ENCODE measurements at places on chromosomes 7 and 10.
A peak's percentile ranks its signal among the peaks of the same experiment; 100 is the strongest.

DNA sequence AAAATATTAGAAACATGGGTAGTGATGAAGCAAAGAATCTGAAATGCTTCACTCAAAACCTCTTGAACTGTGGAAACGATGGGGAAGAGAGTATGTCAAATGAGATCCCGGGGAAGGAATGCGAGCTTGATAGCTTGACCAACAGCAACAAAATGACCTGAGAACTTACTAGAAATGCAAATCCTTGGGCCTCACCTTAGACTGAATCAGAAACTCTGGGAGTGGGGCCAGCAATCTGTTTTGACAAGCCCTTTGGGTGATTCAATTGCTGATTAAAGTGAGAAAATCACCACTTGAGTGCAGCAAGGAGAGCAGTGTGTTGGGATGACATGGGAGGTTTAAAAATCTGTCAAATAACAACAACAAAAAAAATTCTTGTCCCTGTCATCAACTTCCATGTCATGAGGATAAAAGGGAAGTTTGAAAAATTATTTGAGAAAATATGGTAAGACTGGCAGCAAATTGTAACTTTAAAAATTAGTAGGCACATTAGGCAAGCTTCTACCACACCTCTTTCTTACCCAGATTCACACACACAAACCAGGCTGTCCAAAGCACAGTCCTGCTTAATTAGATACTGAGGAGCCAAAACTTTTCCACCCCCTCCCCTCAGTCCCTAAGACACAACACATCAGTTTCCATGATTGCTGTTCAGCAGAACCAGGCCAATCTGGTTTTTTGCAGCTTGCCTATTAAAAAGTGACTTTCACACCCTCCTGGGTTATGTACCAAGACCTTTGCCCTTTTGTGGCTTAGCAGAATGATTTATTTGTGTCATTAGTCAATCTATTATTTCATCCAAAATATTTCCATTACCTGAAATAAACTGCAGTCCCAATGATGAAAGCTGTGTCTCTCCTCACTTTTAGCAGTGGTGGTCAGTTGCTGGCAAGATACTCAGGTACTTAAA lies 15.6 kb downstream of the CALCR start:
- H3K27me3 ChIP-seq: peaks cover 6% of the 10 kb centered on the region
- no peak overlapping the region for H3K4me3 ChIP-seq
- no peak for DNase-seq
- no peaks in the 10 kb centered on the region for H3K36me3 ChIP-seq
- H3K4me1 ChIP-seq: no peaks in the 10 kb centered on the region
- H3K27ac ChIP-seq: no peak overlapping the region

DNA sequence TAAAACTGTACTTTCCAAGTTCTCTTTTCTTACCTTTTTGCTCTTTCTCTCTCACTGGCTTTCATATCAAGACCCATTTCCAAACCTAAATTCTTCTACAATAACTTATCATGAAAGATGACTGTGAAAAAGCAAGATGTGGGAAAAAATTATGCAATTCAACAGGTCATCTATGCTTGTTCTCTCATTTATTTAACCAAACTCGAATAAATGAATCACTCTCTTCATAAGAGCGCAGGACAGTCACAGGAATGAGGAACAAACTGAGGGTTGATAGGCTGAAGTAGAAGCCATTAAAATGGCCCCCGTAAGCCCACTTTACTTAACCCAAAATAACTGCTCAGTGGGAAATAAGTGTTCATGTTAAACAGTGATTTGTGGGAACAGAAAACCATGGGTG lies 1289.7 kb upstream of the SORCS1 start:
- no peaks in the 10 kb centered on the region for H3K4me1 ChIP-seq
- H3K27me3 ChIP-seq: no peaks in the 10 kb centered on the region
- no peak for DNase-seq
- no peak overlapping the region for H3K27ac ChIP-seq
- H3K4me3 ChIP-seq: no peak overlapping the region
- no peaks in the 10 kb centered on the region for H3K36me3 ChIP-seq

DNA sequence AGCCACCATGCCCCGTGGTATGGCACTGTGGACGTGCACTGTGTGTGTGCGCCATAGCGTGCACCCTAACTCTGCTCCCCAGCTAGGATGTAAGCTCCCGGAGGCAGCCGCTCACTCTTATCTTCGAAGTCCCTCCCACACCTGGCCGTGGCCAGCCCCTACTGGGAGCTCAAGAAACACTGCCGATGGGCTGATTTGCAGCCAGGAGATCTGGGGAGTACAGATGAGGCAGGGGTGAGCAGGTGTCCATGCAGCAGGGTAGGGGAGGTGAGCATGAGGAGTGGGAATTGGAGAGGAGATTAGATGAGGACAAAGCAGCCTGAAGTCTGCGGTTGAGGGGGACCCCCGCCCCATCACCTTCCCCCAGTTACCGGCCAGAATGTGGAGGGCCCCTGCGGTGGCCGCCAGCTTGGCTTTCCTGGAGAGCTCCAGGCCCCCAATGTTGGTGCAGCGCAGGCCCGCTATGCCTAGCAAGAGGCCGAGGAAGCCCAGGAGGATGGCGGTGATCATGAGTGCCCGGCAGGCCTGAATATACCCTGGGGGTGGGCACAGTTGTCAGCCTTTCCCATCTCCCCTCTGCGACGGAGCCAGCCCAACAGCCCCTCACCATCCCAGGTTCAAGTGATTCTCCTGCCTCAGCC lies 3.6 kb downstream of the CLDN15 start:
- H3K36me3 ChIP-seq: no peaks in the 10 kb centered on the region
- H3K4me3 ChIP-seq: no peak overlapping the region
- H3K4me1 ChIP-seq: peaks cover 9% of the 10 kb centered on the region
- no peak for DNase-seq

- H3K4me3 ChIP-seq: no peak overlapping the region
- no peak overlapping the region for H3K27ac ChIP-seq
- DNase-seq: no peak
- peaks cover 5% of the 10 kb centered on the region for H3K27me3 ChIP-seq
- H3K4me1 ChIP-seq: no peaks in the 10 kb centered on the region
Observed at GRCh38 chr7:39094731-39095130, 117.0 kb downstream of the POU6F2 start.

GRCh38 chr7:7414791-7415603 lies 120.7 kb downstream of the COL28A1 start:
- no peaks in the 10 kb centered on the region for H3K36me3 ChIP-seq
- peaks cover 11% of the 10 kb centered on the region for H3K4me1 ChIP-seq
- DNase-seq: no peak
- H3K4me3 ChIP-seq: no peak overlapping the region

DNA sequence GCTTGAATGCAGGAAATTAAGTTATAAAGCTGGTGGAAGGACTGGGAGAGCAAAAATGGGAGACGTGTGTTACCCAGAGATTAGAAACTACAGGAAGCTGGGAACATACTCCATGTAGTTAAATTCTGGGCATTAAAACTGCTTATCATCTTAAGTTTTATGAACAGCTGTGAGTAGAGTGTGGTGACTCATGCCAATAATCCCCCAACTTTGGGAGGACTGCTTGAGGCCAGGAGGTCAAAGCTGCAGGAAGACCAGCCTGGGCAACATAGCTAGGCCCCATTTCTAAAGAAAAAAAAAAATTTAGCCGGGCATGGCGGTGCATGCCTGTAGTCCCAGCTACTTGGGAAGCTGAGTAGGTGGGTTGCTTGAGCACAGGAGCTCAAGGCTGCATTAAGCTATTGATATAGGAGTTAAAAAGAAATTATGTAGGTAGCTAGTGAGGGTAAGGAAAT lies 56.2 kb upstream of the SEPHS1 start:
- no peaks in the 10 kb centered on the region for H3K36me3 ChIP-seq
- no peak overlapping the region for H3K27ac ChIP-seq
- DNase-seq: no peak

GRCh38 chr7:16998481-16999051 lies 116.8 kb upstream of the AGR3 start:
- H3K36me3 ChIP-seq: no peaks in the 10 kb centered on the region
- H3K27ac ChIP-seq: no peak overlapping the region
- H3K27me3 ChIP-seq: no peaks in the 10 kb centered on the region
- peaks cover 6% of the 10 kb centered on the region for H3K4me1 ChIP-seq
- DNase-seq: no peak

DNA sequence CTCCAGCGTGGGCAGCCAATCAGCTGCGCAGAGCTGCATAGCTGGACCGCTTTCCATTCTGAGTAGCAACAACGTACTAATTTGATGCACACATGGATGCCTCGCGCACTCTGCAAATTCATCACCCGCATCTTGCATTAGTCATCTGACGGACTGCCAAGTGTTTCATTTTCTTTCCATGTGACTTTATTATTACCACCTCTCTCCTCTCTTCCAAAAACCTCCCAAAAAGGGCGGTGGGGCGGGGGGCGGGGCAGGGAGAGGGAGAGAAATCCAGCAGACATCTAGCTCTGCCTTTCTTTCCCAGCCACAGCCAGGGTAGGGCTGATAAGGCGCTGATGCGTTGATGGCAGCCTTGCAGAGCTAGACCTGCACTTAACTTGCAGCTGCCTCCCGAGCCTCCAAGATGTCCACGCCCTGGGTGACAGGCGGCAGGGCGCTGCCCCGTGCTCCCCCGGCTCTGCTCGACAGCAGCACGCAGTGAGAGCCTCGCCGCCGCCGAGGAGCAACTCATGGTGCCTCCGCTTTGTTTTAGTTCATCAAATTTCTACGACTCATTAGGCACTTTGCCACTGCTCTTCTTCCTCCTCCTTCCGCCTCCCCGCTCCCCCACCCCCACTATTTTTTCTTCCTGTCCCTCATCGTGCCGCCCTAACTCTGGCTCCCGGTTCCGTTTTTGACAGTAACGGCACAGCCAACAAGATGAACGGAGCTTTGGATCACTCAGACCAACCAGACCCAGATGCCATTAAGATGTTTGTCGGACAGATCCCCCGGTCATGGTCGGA lies 147.3 kb downstream of the CELF2 start:
- H3K27ac ChIP-seq: no peak overlapping the region
- DNase-seq: peak; percentile 52
- no peaks in the 10 kb centered on the region for H3K27me3 ChIP-seq
- no peak overlapping the region for H3K4me3 ChIP-seq

GRCh38 chr10:66695046-66695445 lies 230.8 kb upstream of the LRRTM3 start:
- DNase-seq: no peak
- no peaks in the 10 kb centered on the region for H3K27me3 ChIP-seq
- H3K4me3 ChIP-seq: no peak overlapping the region
- no peaks in the 10 kb centered on the region for H3K36me3 ChIP-seq
- no peak overlapping the region for H3K27ac ChIP-seq

DNA sequence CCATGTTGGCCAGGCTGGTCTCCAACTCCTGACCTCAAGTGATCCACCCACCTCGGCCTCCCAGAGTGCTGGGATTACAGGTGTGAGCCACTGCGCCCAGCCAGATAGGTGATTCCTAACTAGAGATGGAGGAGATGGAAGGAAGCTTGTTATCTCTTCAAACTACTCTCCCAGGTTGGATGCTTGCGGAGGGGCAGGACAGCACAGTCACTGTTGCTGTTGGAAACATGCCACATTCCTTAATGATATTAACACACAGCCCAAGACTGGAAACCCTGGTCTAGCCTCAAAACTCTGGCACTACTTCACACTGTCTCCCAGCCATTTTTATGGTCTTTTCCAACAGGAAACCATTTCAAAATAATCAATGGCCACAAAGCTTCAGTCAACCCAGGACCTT lies 468.8 kb upstream of the NRP1 start:
- no peak overlapping the region for H3K4me3 ChIP-seq
- no peak overlapping the region for H3K27ac ChIP-seq
- DNase-seq: no peak
- H3K27me3 ChIP-seq: peaks cover 15% of the 10 kb centered on the region
- no peaks in the 10 kb centered on the region for H3K36me3 ChIP-seq

- peaks cover 17% of the 10 kb centered on the region for H3K27me3 ChIP-seq
- H3K4me1 ChIP-seq: peaks cover 16% of the 10 kb centered on the region
- no peak for DNase-seq
- peaks cover 3% of the 10 kb centered on the region for H3K36me3 ChIP-seq
- no peak overlapping the region for H3K27ac ChIP-seq
Observed at GRCh38 chr7:42883950-42884349, 27.9 kb downstream of the C7orf25 start.

DNA sequence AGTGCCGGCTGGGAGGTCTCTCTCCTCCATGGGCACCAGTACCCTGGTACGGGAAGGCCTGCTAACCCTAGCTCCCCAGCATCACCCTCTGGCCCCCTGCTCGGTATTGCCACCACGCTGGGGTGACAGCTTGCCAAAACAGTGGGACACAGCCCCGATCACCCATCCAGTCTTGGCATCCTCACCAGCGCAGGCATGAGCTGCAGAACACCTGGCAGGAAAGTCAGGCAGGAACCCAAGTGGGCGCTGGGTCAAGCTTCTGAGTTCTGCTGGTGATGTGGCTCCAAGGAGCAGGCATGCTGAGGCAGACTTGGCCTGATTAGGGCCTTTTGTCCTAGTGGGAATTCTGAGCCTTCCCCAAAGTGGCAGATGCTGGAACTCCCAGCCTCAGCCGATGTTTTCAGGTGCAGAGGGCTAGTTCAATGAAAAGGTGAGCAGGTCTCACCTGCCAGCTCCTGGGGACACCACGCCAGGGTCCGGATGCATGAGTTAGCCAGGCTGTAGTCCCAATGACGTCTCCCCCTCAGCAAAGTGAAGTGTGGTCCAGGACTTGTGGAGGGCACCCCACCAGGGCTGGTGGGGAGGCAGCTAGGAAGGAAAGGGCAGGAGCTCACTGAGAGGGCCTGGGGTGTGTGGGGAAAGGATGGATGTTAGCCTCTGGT lies 8.5 kb upstream of the ZNF22 start:
- peaks cover 9% of the 10 kb centered on the region for H3K4me1 ChIP-seq
- H3K4me3 ChIP-seq: no peak overlapping the region
- no peaks in the 10 kb centered on the region for H3K36me3 ChIP-seq
- no peak overlapping the region for H3K27ac ChIP-seq
- peaks cover 36% of the 10 kb centered on the region for H3K27me3 ChIP-seq

DNA sequence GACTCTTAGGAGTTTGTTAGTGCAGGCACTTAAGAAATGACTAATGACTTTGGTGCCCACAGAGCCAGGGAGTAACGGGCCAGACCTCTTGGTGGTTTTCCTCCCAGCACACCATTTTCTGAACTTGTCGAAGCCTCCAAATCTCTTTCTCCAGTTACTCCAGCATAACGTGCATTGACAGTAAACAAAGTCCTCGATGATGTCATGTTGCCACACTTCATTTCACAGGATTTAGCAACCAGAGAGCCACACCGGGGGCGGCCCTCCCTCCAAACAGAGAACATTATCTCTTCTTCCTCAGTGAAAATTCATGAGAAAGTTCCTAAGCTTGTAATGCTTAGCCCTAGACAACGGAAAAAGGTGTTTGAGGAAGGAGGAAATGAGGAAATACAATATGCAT lies 4.0 kb upstream of the SVOPL start:
- no peak overlapping the region for H3K27ac ChIP-seq
- DNase-seq: no peak
- no peaks in the 10 kb centered on the region for H3K4me1 ChIP-seq
- peaks cover 4% of the 10 kb centered on the region for H3K27me3 ChIP-seq
- no peaks in the 10 kb centered on the region for H3K36me3 ChIP-seq

- H3K36me3 ChIP-seq: peaks cover 4% of the 10 kb centered on the region
- H3K27me3 ChIP-seq: peaks cover 51% of the 10 kb centered on the region
- no peak for DNase-seq
- no peak overlapping the region for H3K27ac ChIP-seq
- peaks cover 2% of the 10 kb centered on the region for H3K4me1 ChIP-seq
Observed at GRCh38 chr10:130339091-130339490, 202.9 kb downstream of the GLRX3 start.

- peaks cover 15% of the 10 kb centered on the region for H3K4me1 ChIP-seq
- DNase-seq: no peak
- peak overlapping the region; percentile 95 for H3K4me3 ChIP-seq
- peaks cover 2% of the 10 kb centered on the region for H3K27me3 ChIP-seq
Observed at GRCh38 chr7:133081119-133081598, 731 bp downstream of the CHCHD3 start.

- H3K4me3 ChIP-seq: peak overlapping the region; percentile 70
- no peaks in the 10 kb centered on the region for H3K27me3 ChIP-seq
- H3K4me1 ChIP-seq: peaks cover 56% of the 10 kb centered on the region
- peaks cover 3% of the 10 kb centered on the region for H3K36me3 ChIP-seq
- H3K27ac ChIP-seq: peak overlapping the region; percentile 97
Observed at GRCh38 chr7:4747746-4748145, 27.7 kb upstream of the AP5Z1 start.

Data from T-helper 17 cell (primary cell).